Naive thymus-derived CD4-positive, alpha-beta T cell (primary cell): ENCODE measurements at places on chromosomes 5 and 9. TPM values are rescaled to one million over a fixed set of nuclear protein-coding genes. Genes with fewer than 3 reads are reported as not detected.

DNA sequence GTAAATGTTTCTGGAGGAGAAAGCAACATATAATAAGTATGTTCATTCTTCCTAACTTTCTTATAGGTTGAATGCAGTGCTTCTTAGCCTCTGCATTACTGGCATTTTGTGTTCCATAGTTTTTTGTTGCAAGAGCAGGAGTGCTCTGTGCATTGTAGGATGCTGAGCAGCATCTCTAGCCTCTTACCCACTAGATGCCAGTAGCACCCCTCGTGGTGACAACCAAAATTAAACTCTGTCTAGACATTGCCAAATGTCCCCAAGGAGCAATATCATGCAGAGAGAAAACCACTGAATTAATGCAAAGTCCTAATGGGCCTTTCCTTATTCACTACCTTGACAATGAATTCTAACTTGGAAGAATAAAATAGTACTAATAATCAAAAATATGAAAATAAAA, 147.0 kb downstream of the GLIS3 start:
- no peak for DNase-seq
- H3K4me3 ChIP-seq = no peak overlapping the region
- H3K36me3 ChIP-seq = no peaks in the 10 kb centered on the region
- H3K27me3 ChIP-seq = no peaks in the 10 kb centered on the region

Gene PLPP7
- total RNA-seq = not detected

DNA sequence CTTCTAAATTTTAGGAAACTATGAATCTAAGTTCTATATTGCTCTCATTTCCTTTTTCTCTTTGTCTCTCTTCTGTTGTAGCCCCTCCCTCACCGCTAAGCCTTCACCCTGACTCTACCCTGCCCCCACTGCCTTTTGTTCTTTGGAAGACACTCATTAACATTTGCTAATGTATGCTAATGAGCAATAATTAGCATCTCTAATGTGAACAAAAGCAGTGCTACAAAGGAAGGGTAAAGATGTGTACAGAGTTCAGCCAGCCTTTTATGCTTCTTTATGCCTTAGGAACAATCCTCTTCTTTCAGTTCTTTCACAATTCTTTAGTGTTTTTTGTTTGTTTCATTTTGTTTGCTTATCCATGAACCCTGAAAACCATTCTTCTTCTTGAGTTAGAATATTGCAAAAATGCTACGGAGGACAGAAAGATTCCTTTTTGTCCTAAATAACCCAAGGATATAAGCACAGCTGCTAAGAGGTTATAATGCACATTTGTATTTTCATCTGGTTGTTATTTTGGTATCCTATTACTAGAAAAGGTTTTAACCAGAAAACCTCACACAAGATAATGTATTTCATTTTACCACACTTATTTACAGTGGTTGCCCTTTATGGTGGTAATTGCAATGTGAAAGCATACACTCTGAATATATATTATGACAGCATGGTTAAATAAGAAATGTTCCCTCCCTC, 159.3 kb downstream of the TMC1 start:
- no peaks in the 10 kb centered on the region for H3K4me1 ChIP-seq
- no peaks in the 10 kb centered on the region for H3K27me3 ChIP-seq
- no peak for DNase-seq
- no peaks in the 10 kb centered on the region for H3K36me3 ChIP-seq

Gene GRXCR2
- total RNA-seq = not detected in 2 replicates

DNA sequence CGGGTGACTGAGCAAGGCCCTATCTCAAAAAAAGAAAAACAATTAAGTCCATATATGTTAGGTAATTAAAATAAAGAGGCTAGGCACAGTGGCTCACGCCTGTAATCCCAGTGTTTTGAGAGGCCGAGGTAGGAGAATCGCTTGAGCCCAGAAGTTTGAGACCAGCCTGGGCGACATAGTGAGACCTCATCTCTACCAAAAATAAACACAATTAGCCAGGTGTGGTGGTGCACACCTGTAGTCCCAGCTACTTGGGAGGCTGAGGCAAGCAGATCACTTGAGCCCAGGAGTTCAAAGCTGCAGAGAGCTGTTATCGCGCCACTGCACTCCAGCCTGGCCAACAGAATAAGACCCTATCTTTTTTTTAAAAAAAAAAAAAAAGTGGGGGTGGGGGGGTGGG, 12.3 kb downstream of the WHRN start:
- no peak for DNase-seq
- H3K4me1 ChIP-seq = no peaks in the 10 kb centered on the region
- no peaks in the 10 kb centered on the region for H3K27me3 ChIP-seq
- no peak overlapping the region for H3K27ac ChIP-seq
- H3K36me3 ChIP-seq = no peaks in the 10 kb centered on the region

DNA sequence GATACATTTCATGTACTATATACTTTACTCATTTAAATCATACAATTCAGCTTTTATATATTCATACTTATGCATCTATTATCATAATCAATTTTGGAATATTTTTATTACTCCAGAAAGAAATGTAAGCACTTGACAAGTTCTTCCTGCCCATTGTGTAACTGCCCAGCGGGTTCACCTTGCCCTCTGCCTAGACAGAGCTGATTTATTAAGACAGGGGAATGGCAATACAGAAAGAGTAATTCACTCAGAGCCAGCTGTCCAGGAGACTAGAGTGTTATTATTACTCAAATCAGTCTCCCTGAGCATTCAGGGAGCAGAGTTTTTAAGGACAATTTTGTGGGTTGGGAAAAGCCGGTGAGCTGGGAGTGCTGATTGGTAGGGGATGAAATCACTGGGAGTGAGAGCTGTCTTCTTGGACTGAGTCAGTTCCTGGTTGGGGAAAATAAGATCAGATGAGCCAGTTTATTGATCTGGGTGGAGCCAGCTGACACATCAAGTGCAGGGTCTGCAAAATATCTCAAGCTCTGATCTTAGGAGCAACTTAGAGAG, 16.1 kb upstream of the SPIN1 start:
- no peaks in the 10 kb centered on the region for H3K36me3 ChIP-seq
- DNase-seq = no peak
- H3K27ac ChIP-seq = no peak overlapping the region
- H3K4me3 ChIP-seq = no peak overlapping the region
